Stimulated activated naive CD4-positive, alpha-beta T cell treated with Interleukin-2 at 50 U/mL for 16 hours (primary cell): ENCODE measurements at places on chromosomes 3 and 15.

- DNase-seq, result peak; percentile 5
Measured at GRCh38 chr3:168094877-168095610, 680 bp downstream of the GOLIM4 start.

DNA sequence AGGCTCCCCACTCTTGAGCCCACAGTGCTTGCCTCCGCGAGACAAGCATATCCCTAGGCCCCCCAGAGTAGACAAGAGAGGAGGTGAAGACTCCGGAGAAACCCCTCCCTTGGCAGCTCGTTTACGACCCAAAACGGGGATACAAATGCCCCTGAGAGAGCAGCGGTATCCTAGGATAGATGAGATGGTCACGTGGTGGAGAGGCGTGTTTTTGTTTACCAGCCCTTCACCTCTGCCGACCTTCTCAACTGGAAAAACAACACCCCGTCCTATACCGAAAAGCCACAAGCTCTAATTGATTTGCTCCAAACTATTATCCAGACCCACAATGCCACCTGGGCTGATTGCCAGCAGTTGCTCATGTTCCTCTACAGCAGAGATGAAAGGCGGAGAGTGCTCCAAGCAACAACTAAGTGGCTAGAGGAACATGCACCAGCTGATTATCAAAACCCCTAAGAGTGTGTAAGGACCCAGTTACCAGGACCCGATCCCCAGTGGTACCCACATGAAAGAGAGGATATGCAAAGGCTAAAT lies 99.5 kb upstream of the OSBPL11 start:
- DNase-seq, result no peak

DNA sequence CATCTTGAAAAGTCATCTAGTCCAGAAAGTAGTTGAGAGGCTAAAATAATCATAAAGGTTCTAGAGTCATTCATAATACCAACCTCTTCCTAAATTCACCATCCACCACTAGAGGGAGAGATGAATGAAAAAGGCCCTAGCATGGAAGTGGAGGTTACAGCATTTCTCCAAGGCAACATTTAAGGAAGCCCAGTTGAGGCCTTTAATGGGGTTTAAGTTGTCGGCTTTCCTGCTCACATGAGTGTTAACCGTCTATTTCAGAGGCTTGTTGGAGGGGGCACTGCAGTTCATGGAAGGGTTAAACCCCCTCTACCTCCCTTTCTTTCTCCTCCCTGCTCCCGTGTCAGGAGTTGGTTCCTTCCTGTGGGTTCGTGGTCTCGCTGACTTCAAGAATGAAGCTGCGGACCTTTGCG lies 3.8 kb upstream of the SLCO3A1 start:
- DNase-seq, result no peak

DNA sequence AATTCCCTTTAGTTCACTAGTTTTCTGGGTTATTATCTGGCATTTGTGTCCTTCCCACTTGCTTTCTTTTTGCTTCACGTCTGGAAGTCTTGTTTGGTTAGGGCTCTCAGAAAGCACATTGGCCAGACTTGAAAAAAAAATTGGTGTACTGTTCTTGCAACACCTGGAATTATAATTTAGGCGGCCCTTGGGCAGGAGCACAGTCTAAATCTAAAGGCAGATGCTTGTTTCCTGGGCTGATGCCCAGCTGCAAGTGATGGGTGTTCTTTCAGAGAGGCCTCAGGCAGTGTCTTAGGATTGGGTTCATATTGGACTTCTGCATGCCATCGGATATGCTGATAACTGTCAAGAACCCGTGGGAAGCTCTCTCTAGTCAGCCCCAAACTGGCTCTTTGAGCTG lies 521.5 kb downstream of the PDCD6IP start:
- DNase-seq, result no peak

DNA sequence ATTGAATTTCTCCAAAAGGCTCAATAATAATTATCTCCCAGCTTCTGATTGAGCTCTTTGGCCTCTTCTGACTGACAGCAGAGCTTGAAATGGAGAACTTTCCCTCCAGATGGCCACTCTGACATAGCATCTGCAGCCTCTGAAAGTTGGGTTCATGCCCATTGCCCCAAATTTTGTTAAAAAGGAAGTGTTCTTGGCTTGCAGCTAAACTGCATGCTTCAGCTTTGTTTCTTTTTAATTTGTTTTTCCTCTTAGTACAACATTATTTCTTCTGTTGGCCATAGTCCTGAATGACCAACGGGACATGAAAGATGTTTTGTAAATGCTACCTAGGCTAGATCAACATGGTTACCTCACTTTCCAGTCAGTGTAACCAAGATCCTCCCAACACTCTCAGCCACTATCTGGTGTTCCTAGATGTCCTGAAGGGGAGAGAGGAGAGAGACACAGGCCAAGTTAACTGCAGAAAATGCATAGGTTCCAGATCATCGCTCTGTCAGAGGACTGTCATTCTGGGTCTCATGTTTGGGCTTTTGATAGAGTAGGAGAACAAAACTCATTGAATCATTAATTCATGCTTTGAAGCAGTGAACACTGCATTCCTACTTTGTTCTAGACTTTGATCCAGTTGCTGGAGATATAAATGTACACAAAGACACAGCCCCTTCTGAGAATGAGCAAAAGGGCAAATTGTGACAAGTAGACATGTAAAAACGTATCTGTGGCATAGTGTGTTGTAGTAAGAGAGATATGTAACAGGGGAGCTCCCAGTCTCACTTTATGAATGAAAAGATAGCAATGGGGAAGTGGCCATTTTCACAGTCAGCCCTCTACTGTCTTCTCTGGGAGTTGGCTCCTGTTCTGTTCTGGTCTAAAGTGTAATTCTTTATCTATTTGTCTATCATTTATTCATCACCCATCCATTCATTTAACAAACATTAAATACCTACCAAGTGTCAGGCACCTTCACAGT lies 156.2 kb downstream of the ZNF621 start:
- no peak for DNase-seq
